ENCODE measurements at places on chromosomes 2 and 18.

DNA sequence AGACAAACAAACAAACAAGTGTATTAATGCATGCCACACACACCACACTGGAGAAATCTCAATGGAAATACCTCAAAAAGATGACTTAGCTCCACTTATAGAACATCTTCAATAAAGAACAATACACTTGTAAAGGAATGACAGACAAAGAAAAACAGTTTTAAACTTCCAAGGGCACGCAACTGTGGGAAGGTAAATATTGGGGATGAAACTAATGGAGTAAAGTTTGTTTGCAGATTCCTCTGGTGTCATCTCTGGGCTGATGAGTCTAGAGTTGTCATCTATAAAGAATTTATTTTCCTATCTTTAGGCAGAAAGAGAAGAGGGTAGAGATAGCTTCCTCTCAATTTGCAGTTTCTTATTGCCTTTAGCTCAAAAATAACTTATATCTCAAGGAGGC, 144.0 kb upstream of the ZC3H15 start:
- no peak for DNase-seq

DNA sequence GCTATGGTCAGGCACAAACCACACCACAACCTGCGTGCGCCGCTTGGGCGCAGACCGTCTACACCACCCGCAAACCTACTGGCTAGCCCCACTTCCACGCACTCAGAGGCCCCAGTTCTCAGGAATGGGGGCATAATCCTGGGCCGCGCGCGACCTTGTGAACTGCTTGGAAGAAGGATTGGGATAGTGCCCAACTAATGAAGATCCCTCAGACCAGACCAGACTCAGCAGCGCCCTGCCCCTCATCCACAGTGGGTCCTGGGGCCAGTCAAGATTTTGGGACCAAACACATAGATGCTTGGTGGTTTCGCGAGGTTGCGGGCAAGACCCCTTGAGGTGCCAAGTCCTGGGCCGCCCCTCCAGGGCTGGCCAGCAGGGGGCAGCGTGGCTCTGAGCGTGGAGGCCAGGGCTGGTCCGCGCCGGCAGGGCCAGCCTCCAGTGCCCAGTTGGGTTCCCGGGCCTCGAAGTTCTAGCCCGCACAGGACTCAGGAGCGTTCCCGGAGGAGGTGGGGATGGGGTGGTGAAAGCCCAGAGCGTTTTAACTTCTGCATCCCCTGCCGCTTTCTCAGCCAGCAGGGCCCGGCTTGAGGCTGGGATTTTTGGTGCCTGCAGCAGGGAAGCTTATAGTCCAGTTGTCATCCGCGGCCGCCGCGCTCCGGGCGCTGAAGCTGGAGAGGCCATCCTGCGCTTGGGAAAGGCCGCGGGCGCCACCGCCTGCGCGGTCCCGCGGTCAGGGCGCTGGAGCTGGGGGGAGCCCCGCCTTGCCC, 8.3 kb downstream of the OSR1 start:
- DNase-seq: peak; percentile 56

DNA sequence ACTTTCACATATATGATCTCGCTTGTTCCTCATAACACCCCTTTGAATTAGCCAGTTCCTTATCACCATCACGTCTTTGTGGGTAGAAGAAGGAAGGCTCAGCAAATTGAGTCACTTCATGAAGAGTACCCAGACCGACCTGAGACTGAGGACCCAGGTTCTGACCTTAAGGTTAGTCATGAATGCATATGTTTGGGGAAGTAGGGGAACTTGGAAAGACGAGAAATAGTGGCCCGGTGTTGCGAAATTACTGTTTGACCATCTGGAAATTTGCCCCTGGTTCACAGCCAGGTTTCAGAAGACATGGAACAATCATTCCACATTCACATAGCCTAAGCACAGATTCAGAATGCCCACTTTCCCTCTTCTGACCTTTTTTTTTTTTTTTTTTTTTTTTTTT, 59.8 kb downstream of the MEIS1 start:
- DNase-seq: peak; percentile 76

- DNase-seq: no peak
Measured at GRCh38 chr2:29055601-29056000, 18.7 kb downstream of the PCARE start.

GRCh38 chr2:12931186-12931844, 214.6 kb downstream of the TRIB2 start:
- peak; percentile 9 for DNase-seq

DNA sequence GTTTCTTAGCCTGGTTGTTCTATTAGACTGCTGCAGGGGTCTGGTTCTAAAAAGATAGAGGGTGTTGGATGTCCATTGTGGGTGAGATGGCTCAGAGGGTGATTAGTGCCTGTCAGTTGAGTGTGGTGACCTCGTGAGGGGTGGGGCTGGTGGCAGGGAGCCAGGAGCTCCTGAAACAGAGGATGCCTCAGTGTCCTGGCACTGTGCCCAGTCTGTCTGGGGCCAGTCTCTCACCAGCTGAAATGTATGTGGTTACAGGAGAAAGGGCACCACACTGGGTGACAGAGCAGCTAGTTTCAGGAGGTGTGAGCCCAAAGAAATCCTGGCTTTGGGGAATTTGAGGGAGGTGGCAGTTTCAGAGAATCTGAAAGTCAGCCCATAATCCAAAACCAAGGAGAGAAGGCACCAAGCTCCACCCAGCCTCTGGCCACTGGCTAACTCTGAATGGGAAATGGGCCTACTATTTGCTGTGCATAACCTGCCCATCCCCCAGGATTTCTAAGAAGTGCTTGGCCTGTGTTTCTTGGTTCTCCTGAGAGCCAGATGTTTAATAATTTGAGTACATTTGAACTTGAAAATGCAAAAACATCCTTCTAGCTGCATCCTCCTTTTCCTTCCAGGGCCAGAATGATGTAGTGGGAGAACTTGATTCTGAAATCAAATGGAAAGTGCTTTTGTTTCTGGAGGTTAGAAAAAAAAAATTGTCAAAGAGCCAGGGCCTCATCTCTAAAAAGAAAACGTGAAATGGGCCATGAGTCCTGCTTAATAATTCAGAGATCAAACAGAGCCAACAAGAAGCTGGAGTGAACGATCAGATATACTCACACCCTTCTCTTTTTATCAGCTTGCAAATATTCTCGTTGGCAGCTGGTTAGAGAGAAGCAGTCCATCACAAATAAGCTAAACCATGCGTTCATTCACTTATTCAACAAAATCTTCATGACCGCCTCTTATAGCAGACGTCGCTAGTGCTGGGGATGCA, 92.3 kb downstream of the B3GNT2 start:
- peak; percentile 90 for DNase-seq

- no peak for DNase-seq
Measured at GRCh38 chr2:208546860-208547650, 140.5 kb downstream of the PTH2R start.

DNA sequence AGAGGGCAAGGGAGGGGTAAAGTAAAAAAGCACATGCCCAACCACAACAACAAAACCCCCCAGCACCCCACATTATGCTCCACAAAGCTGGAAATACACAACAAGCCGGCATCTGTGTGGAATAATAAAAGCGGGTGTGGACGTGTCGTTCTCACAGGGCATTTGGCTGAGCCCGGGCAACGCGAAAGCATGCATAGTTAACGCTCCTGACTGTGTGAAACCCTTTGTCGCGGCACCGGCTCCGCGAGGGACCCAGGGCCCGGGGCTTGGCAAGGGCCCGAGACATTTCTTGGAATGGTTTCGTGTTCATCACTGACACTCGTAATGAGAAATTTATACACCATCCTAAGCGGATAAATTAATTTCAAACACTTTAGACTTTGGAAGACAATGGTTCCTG, 165.6 kb downstream of the INHBB start:
- DNase-seq: no peak

- peak; percentile 17 for DNase-seq
Measured at GRCh38 chr18:55236150-55236931, 277.1 kb upstream of the CCDC68 start.

Data from CD14-positive monocyte (primary cell).